ENCODE measurements at places on chromosomes 2 and 18.

DNA sequence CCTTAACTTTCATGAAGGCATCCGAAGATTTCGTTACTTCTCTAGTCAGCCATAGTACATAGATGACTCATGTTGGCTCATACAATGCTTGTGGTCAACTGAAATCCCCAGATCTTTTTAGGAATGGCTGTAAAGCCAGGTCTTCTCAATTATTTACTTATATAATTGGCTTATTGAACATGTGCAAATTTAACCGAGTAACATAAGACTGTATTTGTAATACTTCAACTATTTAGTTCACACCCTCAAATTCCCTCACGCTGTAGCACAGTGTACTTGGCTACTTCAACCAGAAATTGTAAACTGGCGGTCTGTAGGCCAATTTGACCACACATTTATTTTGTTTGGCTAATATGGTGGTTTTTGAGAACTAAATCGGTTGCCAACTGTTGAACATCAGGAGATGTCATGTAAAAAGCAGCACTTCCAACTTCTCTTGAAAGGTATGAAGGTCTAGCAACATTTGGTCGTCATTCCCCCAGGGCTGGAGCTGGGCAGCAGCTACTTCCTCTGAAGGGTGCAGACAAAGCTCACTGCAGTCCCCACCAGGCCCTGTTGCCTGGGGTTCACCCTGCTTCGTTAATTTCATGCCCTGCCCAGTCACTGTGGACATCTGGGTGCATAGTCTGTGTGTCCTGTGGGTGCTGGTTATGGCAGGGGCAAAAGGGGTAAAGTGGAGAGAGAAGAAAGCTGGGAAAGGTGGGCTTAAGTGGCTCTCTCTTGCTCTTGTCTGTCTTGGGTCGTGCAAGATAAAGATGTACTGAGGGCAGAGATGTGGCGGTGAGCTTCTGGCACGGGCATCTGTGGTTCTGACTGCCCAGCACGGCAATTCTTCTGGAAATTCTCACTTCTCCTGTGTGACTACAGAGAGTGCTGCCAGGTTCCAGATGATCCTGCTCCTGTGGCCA lies 3.2 kb upstream of the SH3RF3 start:
- DNase-seq: no peak

GRCh38 chr2:218517434-218518206 lies 50.5 kb downstream of the USP37 start:
- no peak for DNase-seq

- DNase-seq: no peak
These were observed 7.7 kb upstream of the AMMECR1L start for GRCh38 chr2:127893494-127893893.

DNA sequence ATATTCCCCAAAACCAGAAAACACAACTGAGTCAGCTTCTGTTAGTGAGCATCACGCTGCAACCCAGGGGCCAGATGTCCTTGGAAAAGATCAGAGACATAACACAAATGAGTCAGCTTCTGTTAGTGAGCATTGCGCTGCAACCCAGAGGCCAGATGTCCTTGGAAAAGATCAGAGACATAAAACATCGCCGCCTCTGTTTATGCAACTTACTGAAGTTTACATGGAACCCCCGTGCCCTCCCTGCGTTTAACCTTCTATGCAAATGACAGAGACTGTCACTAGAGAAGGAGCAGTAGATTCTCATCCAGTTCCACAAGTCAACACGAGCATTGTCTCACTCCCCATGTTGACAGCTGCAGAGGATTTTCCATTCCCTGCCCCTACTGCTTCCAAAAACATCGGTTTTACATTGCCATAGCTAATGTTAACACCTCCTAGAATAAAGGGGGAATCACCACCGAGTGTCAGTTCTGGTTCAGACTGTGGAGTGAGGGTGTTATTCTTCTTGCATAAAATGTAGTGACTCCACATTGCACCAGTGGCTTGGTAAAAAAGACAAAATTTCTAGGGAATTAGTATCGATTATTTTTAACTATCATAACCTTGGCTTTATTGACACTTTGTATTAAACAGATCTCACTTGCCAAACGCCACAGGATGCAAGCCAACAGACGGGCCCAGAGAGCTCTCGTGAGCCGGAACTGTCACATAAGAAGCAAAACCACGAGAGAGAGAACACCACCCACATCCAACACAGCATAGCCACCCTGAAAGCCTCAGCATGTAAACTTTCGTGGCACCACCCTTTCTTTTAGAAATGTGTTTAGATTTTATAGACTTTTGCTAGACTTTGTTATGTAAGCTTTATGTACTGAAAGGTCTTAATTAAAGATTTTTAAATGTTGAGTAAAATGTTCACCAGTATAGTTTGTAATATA lies 87.7 kb downstream of the SH3YL1 start:
- DNase-seq: no peak

DNA sequence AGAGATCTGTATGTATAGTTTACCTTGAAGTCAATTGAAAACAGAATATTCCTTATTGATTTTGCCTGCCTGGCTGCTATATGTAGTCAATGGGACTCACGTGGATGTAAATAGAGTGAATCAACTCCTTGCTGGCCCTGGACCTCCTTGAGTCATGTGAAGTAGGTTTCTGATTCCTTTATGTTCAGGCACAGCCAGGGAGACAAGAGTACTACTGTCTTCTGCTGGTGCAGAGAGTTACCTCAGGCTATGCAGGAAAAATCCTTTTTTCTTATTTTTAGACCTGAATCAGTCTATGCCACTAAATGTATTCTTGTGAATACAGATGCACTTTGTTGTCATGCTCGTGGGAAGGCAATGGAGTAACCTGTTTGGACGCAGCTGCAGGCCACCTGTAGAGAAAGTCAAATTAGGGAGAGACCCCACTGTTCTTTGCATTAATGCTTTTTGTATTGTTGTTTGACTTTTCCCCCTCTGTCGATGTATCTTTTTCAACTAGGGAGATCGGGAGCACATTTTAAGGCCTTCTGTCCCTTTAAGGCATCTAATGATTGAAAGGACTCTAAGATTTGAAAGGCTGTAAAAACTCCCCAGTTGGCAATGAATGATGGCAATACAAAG lies 473.9 kb downstream of the ARHGAP15 start:
- DNase-seq: no peak

- peak; percentile 73 for DNase-seq
These were observed 60.6 kb downstream of the SLC16A14 start for GRCh38 chr2:230007931-230008707.

- DNase-seq: no peak
These were observed 80.1 kb downstream of the MBP start for GRCh38 chr18:77052297-77052982.

DNA sequence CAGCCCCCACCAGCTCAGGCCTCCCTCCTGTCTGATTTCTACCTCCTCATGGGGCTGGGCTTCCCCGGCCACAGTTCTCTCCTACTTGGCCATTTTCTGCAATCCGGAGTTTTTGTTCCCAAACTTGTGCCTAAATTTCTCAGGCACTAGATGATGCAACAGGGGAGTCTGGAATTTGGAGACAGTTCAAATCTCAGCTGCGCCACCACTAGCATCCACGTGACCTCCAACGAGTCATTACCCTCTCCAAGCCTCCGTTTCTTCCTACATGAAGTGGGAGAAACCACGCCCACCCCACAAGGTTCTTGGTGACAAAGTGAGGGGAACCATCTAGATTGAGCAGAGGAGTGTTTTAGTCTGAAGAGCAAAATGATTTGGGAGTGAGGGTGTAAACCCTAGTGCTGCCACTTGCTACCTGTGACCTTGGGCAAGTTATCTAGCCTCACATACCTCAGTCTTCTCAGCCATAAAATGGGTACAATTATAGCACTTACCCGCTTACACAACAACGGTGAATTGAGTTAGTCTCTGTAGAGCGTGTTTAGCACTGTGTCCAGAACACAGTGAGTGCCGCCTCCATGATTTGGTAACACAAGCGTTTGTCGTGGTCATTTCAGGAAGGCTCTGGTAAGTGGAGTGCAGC lies 61.4 kb upstream of the ASAP2 start:
- no peak for DNase-seq

DNA sequence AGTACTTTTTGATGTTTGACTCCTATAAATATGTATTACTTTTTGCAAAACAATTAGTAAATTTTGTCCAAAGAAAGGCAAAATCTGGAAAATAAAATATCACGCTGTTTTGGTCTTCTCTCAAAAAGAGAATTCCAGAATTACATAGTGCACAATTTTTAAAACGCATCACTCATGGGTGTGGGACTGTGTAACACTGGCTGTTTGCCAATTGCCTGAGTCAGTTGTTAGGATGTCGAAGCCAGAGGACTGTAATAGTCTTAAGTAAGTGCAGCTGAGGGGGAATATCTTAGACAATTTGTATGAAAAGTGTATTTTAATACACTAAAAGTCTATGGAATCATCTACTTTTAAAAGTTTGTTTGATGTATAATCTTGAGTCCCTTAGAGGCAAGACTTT lies 24.1 kb upstream of the EPHA4 start:
- no peak for DNase-seq

- no peak for DNase-seq
These were observed 53.4 kb downstream of the AAK1 start for GRCh38 chr2:69589973-69590652.

GRCh38 chr2:29182920-29183319 lies 67.7 kb downstream of the CLIP4 start:
- no peak for DNase-seq

DNA sequence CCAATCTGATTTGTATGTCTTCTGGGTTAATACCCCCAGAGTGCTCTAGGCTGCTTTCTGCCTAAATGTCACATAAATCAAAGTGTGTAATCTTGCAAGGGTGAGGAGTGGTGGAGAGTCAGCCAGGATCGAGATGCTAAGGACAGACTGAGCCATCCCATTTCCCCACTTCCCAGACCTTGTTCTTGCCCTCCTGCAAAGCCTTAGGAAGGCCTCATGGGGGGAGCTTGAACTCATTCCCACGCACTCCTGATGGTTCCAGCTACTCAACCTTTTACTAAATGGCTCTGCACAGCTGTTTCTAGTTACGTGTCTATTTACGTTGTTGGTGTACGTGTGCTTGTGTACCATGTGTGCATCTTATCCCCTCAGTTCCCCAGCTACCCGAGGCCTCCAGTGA lies 423.6 kb upstream of the TNP1 start:
- DNase-seq: no peak

GRCh38 chr2:132426033-132426432 lies 9.4 kb downstream of the GPR39 start:
- no peak for DNase-seq

- DNase-seq: no peak
These were observed 231.7 kb downstream of the FSIP2 start for GRCh38 chr2:185970148-185970852.

DNA sequence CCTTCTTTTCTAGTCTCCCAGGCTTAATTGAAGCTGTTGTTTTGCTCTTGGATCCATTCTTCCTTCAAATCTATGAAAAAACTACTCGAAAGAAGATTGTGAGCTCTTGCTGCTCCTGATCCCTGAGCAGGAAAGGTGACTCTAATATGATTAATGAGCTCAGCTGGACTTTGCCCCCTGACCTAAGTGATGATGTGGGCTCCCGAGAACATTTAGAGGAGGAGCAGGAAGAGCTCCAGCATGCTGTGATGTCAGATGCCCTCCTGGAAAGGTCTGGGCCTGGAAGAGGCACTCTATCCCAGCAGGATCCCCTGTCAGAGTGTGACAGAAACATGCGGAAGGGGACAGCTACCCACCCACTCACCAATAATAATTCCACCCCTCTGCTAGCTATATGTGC lies 117.9 kb upstream of the PELI1 start:
- DNase-seq: no peak

DNA sequence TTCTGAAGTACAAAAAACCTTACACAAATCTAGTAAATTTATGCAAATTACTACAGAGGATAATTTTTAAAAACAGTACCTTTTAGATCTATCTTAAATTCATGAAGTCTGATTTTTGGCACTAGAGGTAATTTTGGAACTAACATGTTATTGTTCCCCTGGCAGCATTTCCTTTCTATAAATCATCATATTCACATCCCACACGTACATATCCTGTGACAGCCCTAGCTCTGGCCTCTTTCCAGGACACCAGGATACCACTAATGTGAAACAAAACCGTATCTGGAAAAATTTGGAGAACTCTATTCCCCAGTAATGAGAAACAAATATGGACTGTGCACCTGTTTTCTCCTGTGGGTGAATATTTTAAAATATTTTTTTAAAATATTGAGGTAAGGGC lies 14.0 kb upstream of the BIRC6 start:
- DNase-seq: no peak

DNA sequence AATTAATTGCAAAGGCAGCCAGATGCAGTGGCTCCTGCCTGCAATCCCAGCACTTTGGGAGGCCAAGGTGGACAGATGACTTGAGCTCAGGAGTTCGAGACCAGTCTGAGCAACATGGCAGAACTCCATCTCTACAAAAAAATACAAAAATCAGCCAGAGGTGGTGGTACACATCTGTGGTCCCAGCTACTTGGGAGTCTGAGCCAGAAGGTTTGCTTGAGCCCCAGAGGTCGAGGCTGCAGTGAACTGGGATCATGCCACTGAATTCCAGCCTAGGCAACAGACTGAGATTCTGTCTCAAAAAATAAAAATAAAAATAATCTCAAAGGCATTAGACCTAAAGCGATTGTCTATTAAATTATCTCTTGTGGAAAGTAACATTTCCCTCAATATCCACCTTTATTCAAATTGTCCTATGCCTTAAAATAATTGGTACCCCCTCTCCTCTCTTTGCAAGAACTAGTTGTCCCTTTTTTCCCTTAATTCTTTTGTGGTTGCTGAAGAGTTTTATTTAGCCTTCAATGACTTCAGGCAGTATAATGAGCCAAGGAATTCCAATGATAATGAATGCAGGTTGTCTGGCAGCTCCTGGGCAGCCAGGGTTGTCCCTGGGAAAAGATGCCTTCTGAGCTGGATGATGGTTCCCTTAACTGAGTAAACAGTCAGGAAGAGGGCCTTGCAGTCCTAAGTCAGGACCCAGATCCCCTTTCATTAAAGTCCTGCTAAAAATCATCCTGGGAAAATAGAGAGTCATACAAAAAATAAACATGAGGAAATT lies 32.2 kb downstream of the GPR75 start:
- DNase-seq: no peak

- DNase-seq: no peak
These were observed 319.4 kb upstream of the NCKAP5 start for GRCh38 chr2:133887676-133888040.

All from stimulated activated CD4-positive, alpha-beta T cell treated with anti-CD3 and anti-CD28 coated beads, Interleukin-2, amount 100 ng/mL, for 4 hours (primary cell).